Natural killer cell treated with Interleukin-12 subunit alpha and Interleukin-12 subunit beta and Interleukin-15 and Interleukin-18, amount 100 ng/mL, for 72 hours (primary cell): ENCODE measurements at places on chromosomes 1 and 21. TPM values are rescaled to one million over a fixed set of nuclear protein-coding genes. Genes with fewer than 3 reads are reported as not detected.

PUM1 gene
- total RNA-seq = 180 TPM

LRRC38 gene
- total RNA-seq = not detected

GOLT1A gene
- not detected for total RNA-seq

TNFRSF4 gene
- 56.8 TPM for total RNA-seq

SPATA46 gene
- total RNA-seq = not detected

SLC35F3 gene
- total RNA-seq = 0.14 TPM

C1orf116 gene
- not detected for total RNA-seq

LEMD1 gene
- total RNA-seq = not detected

NPHS2 gene
- total RNA-seq = not detected

PTPN7 gene
- 227 TPM for total RNA-seq

WNT3A gene
- not detected for total RNA-seq

USH2A gene
- not detected for total RNA-seq

FCGR3A gene
- 34.5 TPM for total RNA-seq

COL16A1 gene
- total RNA-seq = 0.73 TPM

HSPB7 gene
- not detected for total RNA-seq

HPDL gene
- total RNA-seq = 51.9 TPM

ANKRD34A gene
- total RNA-seq = 1.6 TPM

CA6 gene
- total RNA-seq = not detected

CD1B gene
- not detected for total RNA-seq

CACHD1 gene
- 0.11 TPM for total RNA-seq

MACF1 gene
- total RNA-seq = 370 TPM

GREM2 gene
- 0.57 TPM for total RNA-seq

FOXD3 gene
- total RNA-seq = not detected

PLA2G2F gene
- total RNA-seq = not detected

CCDC190 gene
- total RNA-seq = not detected

B3GALT5 gene
- not detected for total RNA-seq

DNALI1 gene
- total RNA-seq = not detected

COL11A1 gene
- total RNA-seq = not detected

CFHR4 gene
- total RNA-seq = not detected

ASAP3 gene
- total RNA-seq = not detected

B3GALNT2 gene
- total RNA-seq = 10.3 TPM

NR5A2 gene
- total RNA-seq = not detected

KLHL17 gene
- total RNA-seq = 19.0 TPM

PLA2G2D gene
- total RNA-seq = not detected

GJB3 gene
- not detected for total RNA-seq
